ENCODE measurements at places on chromosomes 3 and 15.

DNA sequence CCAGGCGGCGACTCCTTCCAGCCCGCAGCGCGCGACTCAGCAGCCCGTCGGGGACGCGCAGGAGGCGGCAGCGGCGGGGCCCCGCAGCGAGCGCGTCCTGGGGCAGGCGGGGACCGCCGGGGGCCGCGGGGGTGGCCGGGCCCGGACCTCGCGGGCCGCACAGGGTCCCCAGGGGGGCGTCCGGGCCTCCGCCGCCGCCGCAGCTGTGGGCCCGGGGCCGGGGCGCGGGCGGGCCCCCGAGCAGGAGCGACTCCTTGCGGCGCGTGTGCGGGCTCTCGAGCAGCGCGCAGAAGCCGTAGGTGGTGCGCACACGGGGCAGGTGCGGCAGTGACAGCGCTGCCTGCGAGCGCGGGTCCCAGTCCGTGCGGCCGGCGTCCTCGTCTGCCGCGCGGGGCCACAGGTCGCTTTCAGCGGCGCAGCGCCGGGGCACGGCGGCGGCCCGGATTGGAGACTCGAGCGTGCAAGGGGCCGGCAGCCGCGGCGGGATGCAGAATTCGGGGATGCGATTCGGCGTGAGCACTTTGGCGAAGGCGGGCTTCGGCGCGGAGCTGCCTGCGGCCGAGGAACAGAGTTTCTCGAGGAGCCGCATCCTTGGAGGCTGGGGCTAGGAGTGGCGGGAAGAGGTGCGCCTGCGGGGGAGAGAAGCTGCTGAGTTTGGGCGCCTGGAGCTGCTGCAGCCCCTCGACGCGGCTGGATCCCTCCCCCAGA, 535 bp downstream of the C2CD4B start:
- DNase-seq = peak; percentile 29

DNA sequence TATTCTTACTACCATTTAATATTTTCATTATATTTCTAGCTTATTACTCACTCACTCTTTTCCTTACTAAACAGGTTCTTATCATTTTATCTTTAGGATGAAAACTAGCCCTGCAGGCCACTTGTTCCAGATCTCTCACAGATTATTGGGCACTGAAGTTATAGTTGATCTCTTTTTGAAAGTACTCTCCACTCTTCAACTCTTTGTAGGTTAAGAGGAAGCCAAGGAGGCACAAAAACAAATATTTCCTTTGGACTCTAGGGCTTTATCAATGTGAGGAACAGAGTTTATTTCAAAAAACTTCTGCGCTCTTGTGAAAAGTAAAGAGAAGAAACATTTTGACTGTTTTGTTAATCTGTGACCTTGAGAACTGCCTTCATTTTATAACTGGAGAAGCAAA, 96.0 kb upstream of the NPHP3 start:
- no peak for DNase-seq

GRCh38 chr3:58560771-58561311, 16.4 kb downstream of the FAM107A start:
- DNase-seq = peak; percentile 90

- no peak for DNase-seq
Measured at GRCh38 chr3:9161811-9162210, 87.6 kb downstream of the SRGAP3 start.

GRCh38 chr15:82763361-82764116, 42.3 kb downstream of the FSD2 start:
- no peak for DNase-seq

GRCh38 chr3:18830087-18830486, 318.2 kb upstream of the KCNH8 start:
- no peak for DNase-seq

- DNase-seq = no peak
Measured at GRCh38 chr3:86989006-86989405, 1.9 kb downstream of the VGLL3 start.

- DNase-seq = no peak
Measured at GRCh38 chr3:137694836-137695235, 69.3 kb upstream of the SOX14 start.

GRCh38 chr15:60656481-60656880, 177.5 kb upstream of the ICE2 start:
- peak; percentile 29 for DNase-seq

All from AG20443 (cell line).